ENCODE measurements at places on chromosomes 13 and 19.
A peak's percentile ranks its signal among the peaks of the same experiment; 100 is the strongest.

GRCh38 chr19:15551293-15552004 is 43.1 kb downstream of the CYP4F22 start:
- no peak for DNase-seq

DNA sequence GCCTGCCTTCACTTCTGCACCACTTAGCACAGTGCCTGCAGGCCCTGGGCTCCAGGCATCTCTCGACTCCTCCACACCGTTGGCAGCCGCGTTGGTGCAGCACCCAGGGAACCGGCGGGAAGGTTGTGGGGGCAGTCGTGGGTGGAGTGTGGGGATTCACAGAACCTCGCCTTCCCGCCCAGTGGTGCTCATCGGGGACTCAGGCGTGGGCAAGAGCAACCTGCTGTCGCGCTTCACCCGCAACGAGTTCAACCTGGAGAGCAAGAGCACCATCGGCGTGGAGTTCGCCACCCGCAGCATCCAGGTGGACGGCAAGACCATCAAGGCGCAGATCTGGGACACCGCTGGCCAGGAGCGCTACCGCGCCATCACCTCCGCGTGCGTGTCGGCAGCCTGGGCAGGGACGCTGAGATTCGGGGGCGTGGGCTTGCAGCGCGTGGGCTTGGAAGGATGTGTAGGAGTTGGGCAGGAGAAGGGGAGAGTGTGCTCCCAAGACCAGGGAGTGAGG is 9.6 kb downstream of the RAB11B start:
- DNase-seq, result no peak

DNA sequence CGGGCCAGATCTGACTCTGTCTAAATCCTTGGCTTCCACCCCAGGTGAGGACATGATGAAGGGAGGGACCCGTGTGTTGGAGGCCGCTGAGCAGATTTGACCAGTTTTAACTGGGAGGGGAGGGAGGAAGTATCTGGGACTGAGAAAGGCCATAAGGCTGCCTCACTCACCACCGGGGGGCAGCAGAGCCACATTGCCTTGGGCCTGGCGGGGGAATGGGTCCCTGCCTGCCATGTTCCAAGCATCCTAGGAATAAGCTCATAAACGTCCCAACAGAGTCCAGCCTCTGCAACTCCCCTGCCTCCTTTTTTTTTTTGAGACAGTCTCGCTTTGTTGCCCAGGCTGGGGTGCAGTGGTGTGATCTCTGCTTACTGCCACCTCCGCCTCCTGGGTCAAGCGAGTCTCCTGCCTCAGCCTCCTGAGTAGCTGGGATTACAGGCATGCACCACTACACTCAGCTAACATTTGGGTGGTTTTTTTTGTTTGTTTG is 15.5 kb downstream of the MAST3 start:
- peak; percentile 22 for DNase-seq

GRCh38 chr13:83622422-83622784 is 259.9 kb downstream of the SLITRK1 start:
- DNase-seq, result no peak

DNA sequence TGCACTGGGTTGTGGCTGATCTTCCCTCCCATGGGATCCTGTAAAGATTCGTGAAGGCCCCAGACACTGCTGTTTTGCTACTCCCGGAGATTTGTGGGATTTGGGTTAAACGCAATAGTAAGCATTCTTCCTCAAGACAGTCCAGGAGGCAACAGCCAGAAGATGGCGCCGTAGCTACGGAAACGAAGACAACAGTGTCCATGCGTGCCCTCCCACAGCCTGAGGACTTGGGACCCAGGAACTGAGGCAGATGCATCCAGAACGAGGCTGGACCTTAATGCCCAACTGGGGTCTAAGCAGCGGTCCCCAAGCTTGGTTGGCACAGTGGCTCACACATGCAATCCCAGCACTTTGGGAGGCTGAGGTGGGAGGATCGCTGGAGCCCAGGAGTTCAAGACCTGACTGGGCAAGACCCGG is 57.6 kb upstream of the ZNF507 start:
- no peak for DNase-seq

DNA sequence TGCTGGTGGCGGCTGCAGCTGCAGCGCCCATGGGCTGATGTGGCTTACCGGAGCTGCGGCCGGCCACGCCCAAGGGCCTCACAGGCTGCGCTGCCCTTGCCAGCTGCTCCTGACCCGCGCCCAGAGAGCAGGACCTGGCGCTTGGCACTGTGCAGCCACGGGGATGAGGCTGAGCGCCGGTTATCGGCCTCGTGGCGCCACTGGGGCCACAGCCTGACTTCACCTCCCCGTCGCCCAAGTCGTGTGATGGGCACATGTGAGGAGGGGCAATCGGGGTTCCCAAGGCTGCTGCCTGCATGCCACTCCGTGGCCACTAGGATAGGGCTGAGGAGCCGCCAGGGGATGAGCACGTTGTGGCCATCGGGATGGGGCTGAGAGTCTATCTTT is 77.2 kb upstream of the PABPC3 start:
- no peak for DNase-seq

DNA sequence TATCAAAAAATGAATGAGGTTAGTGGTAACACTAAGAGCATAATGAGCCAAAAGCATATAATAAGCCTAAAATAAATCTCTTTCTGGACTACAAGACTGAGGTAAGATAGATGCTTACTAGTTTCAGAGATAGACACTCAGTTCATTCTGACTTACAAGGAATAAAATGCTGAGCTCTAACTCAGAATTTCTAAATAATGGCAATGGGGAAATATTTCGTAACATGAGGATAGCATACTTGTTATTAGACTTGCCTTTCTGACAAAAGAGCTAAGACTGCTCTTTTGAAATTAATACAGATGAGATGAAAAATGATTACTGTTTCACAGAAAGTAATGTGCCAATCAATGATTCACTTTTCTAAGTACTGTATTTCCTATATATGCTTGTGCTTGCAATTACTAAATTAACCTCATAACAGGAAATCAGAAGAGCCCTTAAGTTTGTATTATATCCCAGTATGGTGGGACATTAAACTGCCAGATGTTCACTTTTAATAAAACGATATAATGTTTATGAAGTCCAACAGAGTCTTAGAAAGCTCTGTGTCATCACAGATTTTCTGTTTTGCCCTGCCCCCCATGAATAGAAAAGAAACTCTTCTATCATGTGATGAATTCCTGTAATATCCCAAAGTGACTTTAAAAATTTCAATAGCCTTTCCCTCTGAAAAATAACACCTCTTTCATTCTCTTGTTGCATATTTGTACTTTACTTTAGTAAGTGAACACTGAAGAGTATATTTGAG is 2771.0 kb upstream of the PCDH20 start:
- DNase-seq, result no peak
